ENCODE measurements at places on chromosomes 7 and 10.

DNA sequence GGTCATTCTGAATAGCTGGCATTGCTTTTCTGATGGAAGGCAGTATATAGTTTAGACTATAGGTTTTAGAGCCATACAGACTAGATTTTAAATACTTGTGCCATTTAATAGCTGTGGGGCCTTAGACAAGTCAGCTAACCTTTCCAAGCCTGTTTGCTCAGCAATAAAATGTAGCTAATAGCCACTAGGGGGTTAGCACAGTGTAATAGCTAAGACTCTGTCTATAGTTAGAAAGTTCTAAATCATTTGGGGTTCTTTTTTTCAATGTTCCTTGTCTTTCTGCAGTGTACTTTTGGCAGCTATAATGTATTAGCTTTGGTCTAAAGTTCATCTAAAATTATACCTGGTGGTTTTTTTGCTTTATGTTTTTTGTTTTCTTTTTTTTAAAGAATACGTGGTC, 7.5 kb upstream of the KIFBP start:
- no peak for DNase-seq

DNA sequence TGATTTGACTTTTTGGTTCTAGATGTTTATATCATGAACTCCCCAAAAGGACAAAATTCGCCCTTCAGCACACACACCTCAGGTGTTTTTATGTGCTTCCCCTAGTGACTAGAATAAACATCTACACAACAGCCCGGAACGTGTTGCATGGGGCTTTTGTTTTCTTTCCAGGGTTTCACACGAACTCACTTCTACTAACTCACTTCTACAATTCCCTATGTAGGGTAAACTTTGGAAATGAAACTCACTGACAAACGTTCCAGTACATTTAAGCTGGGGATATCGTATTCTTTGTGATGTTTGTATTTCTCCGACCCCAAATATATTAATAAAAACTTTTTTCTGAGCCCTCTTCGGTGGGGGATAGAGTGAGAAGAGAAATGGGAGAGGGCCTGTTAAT, 1.4 kb downstream of the TRA2A start:
- peak; percentile 78 for DNase-seq

- DNase-seq: no peak
These were observed 372.5 kb downstream of the BMPER start for GRCh38 chr7:34277803-34278199.

DNA sequence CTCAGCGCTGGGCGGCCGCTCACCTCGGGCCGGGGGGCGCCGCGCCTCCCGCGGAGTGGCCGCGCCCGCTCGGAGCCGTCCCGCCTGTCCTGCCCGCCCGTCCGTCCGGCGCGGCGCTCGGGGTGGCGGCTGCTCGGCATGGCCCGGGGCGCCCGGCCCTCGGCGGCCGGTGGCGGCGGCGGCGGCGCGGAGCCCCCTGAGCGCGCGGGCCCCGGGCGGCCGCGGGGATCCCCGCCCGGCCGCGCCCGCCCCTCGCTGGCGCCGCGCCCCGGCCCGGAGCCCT, 338 bp downstream of the SDK1 start:
- DNase-seq: no peak

GRCh38 chr10:90856261-90856660, 1.6 kb downstream of the HTR7 start:
- no peak for DNase-seq

Data from CD4-positive, alpha-beta T cell treated with Interleukin-17A for 1 hour (primary cell).